Activated CD8-positive, alpha-beta memory T cell treated with anti-CD3 and anti-CD28 coated beads for 1 hour (primary cell): ENCODE measurements at places on chromosomes 2 and 18.

GRCh38 chr2:160292225-160292624 is 92.2 kb upstream of the ITGB6 start:
- DNase-seq: no peak

DNA sequence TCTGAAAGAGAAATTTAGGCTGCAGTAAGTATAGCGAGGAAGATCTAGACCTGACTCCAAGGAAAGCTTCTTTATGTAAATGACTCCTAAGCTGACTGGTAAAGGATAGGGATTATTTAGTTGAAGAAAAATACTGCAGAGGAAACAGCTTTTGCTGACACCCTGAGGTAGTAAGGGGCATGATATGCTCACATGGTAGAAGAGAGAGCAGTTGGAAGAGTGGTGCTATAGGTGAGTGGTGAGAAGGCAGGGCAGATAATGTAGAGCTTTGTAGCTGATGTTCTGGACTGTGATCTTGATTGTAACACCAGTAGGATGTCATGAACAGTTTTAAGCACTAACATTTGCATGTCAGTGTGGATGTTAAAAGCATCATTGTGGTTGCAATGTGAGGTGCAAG is 639.1 kb upstream of the SLC39A10 start:
- no peak for DNase-seq

DNA sequence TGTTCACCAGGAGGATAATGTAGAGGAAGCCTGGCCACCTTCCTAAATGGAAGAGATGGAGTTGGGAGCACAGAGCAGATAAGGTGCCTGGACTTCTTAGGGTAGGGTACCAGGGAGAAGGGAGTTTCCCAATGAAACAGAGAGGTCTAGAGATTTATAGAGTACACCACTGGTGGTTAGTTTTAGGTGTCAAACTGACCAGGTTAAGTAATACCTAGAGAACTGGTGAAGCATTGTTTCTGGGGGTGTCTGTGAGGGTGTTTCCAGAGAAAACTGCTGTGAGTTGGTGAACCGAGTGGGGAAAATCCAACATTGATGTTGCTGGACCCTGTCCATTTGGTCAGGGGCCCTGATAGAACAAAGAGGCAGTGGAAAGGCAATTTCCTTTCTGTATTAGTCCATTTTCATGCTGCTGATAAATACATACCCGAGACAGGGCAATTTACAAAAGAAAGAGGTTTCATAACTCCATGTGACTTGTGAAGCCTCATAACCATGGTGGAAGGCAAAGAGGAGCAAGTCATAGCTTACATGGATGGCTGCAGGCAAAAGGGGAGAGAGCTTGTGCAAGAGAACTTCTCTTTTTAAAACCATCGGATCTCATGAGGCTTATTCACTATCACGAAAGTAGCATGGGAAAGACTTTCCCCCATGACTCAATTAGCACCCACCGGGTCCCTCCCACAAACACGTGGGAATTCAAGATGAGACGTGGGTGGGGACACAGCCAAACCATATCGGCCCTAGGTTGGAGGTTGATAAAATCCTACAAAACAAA is 260.8 kb downstream of the CBLN2 start:
- DNase-seq: no peak

DNA sequence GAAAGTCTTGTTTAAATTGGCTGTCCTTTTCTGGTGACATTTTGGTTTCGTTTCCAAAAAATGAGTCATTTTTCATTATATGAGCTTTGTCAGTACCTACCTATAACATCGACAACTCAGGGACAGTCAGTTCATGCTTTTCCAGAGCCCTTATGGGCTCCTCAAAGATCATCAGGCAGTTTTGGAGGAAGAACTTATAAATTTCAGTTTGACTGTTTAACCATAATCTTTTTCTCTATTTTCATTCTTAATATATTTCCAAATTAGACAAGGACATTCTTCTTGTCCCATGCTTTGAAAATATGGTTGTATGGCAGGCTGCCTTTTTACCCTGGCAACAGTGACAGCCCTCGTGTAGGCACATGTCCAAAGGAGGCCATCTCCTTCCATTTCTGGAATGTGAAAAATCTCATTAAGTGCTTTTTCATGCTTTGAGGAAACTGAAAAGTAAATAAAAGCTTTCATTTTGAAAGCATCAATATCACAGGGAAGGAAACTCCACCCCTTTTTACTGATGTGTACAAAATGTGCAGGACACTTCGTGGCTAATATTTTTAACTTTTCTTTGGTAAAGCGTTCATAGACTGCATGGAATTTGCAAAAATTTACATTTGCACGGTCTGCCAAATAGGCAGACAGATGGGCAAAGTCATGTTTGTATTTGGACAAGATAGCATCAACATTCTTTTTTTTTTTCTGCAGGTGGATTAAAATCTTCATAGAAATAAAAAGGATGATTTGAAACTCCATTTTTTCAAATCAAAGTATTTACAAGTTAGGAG is 7.2 kb upstream of the PROC start:
- DNase-seq: no peak

- DNase-seq: no peak
Observed at GRCh38 chr18:46917803-46918600, 600 bp downstream of the KATNAL2 start.

DNA sequence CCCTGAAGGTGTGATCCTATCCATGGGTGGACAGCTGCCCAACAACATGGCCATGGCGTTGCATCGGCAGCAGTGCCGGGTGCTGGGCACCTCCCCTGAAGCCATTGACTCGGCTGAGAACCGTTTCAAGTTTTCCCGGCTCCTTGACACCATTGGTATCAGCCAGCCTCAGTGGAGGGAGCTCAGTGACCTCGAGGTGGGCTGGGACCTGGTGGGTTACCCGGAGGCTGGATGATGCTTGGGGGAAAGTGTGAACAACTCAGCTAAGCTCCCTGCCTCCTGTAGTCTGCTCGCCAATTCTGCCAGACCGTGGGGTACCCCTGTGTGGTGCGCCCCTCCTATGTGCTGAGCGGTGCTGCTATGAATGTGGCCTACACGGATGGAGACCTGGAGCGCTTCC is 16.2 kb downstream of the CAD start:
- no peak for DNase-seq

GRCh38 chr2:127578411-127578810 is 42.9 kb downstream of the MYO7B start:
- no peak for DNase-seq

- DNase-seq: no peak
Observed at GRCh38 chr2:190887089-190887488, 6.5 kb downstream of the GLS start.

DNA sequence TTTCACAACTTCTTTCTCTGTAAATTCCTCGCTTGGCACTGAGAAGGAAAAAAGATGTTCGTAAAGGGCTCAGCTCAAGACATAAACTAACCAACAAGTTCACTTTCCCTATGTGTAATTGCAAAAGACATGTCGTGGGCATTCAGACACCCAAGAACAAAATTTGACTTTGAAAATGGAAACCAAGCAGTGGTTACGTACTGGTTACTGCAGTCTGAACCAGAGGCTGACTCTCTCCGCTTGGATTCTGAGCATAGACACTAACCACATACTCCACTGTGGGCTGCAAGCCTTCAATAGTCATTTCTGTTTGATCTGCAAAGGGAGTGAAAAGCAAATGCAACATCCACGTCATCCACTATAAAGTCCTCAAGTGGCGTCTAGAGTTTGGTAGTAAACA is 53.9 kb downstream of the FN1 start:
- DNase-seq: no peak

GRCh38 chr18:48181857-48182256 is 227.3 kb downstream of the ZBTB7C start:
- DNase-seq: no peak

DNA sequence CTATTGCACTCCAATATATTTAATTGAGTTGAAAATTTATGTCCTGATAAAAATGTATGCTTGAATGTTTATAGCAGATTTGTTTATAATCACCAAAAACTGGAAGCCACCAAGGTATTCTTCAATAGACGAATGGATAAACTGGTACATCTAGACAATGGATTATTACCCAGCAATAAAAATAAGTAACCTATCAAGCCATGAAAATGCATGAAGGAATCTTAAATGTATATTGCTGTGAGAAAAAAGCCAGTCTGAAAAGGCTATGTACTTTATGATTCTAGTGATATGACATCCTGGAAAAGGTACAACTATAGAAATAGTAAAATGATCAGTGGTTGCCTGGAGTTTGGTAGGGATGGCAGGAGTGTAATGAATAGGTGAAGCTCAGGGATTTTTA is 580.7 kb downstream of the DCC start:
- DNase-seq: no peak

GRCh38 chr2:238668426-238668825 is 179.5 kb upstream of the TWIST2 start:
- no peak for DNase-seq

- DNase-seq: no peak
Observed at GRCh38 chr2:229445019-229445418, 173.9 kb upstream of the PID1 start.

DNA sequence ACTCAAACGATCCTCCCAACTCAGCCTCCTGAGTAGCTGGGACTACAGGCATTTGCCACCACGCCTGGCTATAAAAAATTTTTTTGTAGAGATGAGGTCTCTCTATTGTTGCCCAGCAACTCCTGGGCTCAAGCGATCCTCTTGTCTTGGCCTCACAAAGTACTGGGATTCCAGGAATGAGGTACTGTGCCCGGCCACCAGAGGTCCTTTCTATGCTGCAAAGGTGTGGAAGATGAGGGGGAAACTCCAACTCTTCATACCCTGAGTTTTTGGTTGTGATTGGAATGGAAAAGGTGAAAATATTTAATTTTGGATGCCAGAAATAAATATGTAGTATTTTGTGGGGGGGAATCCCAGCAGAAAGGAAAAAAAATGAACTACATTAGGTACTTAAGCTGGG is 36.0 kb downstream of the MRPL33 start:
- no peak for DNase-seq

- DNase-seq: no peak
Observed at GRCh38 chr2:216188956-216189355, 79.8 kb downstream of the XRCC5 start.

DNA sequence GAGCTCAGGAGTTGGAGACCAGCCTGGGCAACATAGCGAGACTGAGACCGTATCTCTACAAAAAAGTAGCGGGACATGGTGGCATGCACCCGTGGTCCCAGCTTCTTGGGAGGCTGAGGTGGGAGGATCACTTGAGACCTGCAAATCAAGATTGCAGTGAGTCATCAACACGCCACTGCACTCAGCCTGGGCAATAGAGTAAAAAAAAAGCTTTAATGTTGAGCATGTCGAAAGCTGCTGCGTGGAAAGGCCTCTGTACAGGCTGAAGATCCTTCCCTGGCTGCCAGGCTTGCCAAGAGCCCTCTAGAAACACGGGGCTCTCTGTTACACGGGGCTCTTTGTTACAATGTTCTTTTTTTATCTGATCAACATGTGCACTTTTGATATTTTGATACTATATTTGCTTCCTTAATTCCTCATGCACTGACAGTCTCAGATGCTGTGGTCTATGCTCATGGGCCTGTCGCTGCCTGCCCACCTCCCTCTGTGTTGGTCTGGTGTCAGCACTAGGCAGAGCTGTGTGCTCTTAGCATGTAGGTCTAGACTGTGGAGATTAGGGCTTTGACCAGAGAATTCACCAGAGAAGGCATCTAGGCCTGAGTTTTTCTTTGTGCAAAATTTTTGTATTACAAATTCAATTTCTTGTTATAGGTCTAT is 18.7 kb downstream of the CLK1 start:
- no peak for DNase-seq

GRCh38 chr2:241179899-241180298 is 8.6 kb upstream of the ANO7 start:
- no peak for DNase-seq

DNA sequence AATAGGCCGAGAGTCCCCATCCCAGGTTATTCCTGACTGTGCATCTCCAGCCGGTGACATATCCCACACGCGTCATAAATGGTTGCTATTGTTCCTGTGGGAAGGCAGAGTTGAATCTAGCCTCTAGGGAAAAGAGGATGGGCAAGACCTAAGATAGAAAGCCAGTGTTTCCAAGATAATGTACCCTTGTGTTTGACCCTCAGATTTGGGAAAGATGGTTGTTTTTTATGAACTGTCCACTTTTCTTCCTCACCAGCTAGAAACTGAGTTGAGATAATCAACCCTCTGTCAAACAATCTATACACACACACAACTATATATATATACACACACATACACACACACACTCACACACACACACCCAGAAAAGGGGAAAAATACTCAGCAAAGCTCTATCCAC is 131.0 kb downstream of the PRKCE start:
- DNase-seq: no peak

- no peak for DNase-seq
Observed at GRCh38 chr2:9763356-9764152, 79.7 kb upstream of the TAF1B start.

DNA sequence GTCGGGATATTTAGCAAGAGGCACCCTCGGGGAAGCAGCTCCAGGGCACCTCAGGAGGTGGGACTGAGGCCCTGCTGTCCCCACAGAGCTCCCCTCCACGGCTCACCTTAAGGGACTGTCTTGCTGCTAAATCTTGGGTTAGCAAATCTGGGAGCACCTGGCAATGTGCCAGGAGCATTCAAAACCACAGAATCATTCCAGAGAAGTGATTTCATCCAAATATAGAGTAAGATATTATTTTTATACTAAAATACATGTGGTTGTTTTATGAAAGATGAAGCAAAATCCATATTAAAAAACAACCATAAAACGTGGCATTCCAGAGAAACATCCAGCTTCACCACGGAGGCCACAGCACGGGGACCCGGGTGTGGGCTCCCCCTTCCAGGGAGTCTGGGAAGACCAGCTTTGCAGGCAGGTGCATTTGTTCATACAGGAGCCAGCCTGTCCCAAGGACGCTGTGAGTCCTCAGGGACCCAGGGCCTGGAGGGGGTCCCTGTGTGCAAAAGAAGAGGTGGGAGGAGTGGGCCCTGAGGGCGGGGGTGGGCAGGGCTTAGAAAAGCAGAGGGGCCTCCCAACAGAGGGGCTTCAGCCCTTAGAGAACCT is 16.3 kb downstream of the HS1BP3 start:
- DNase-seq: no peak

- DNase-seq: no peak
Observed at GRCh38 chr18:11840493-11840892, 10.7 kb upstream of the CHMP1B start.

GRCh38 chr2:6554466-6554865 is 311.2 kb downstream of the CMPK2 start:
- no peak for DNase-seq
